ENCODE measurements at places on chromosomes 12 and 14.

- DNase-seq: peak; percentile 31
These were observed 7.5 kb downstream of the RESF1 start for GRCh38 chr12:31966558-31967205.

DNA sequence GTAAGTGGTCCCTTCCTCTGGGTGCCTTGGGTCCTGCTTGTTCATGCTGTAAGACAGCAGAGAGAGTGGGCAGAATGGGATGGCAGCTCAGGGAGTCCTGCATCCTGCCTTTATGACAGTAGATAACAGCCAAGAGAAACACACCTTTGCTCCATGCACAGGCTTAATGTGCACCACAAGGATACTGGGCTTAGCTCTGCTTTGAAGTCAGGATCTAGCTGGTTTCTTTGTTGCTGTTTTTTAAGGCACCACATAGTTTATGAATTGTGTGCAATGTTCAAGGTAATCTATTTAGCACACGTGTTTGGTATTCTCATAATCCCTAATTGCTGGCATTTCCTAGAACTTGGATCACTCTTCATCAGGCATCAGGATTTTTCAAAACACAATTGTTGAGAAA, 239.5 kb upstream of the DCN start:
- no peak for DNase-seq

DNA sequence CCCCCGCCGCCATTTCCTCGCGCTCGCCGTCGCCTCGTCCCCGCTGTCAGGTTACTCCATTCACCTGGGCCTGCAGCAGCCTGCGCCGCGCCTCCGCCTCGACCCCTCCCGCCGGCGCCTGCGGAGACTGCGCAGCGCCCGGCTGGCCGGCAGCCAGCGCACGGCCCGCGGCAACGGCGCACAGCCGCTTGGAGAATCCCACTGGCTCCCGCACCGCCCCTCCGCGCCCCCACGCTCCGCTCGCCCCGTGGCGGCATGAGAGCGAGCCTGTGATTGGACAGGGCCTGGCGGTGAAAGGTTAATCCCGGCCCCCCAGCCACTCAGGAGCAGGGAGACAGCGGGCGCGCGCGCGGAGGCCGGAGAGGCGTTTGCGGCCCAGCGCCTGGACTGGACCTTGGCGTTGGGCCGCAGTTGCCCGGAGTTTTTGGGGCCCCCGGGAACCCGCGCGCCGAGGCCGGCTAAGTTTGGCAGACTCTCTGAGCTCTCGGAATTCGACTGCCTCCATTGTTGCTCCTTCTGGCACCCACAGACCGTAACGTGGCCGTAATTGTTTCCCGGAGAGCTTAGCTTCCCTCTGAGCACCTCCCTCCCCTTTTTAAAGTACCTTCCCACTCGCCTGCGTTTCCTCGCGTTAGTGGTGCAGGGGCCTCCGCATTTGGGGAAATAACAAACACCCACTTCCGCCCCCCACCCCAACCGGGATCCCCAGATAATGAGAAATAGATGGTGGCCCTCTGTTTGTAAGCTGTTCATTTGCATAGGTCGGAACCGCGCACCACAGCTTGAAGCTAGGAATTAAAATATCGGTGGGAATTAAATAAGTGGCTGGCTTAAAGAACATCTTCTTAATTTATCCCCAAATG, at the start of gene DICER1:
Gene DICER1 (minus strand): TSS at position 203 of the 863 bp plus-strand sequence. CDS start 24,071 bp downstream, outside the sequence.
- peak; percentile 97 for DNase-seq

- no peak for DNase-seq
These were observed 34.5 kb downstream of the HMGA2 start for GRCh38 chr12:65858831-65859230.

- no peak for DNase-seq
These were observed 77.6 kb downstream of the ZFP36L1 start for GRCh38 chr14:68714991-68715924.

GRCh38 chr12:1906579-1906978, 11.9 kb downstream of the CACNA2D4 start:
- no peak for DNase-seq
